ENCODE measurements at places on chromosomes 6 and 20.
A peak's percentile ranks its signal among the peaks of the same experiment; 100 is the strongest.

DNA sequence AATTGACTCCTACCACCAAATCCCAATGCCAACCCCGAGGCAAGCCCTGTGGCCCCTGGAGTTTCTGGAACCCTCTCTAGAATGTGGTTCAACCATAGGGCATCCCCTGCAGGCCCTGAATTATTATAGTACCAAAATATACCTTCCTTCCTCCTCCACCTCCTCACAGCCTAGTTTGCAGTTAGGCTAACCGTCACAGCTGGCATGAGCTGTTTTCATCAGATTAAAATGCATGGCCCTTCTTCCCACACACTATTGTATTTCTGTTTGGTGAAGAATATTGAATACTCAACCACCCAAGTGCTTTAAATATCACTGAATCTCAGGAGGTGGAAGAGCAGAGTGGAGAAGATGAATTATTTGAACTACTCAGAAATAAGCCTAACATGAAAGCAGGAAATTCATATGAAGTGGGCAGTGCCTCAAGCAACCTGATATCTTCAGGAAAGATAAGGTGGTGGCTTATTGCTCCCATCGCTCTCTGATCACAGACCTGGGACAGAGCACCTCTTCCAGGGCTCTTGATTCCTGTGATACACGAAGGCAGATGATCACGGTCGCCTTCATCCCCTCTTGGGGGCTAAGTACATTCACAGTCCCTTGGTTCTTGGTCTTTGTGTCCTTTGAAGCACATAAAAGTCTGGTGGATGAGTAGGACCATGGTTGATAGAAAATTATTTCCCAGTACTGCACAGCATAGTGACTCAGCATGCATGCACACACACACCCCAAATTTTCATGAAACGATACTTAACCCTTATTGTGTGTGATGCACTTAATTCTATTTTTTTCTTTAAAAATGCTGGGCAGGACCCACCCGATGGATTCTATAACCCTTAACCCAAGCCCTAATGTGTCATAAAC, 90.9 kb downstream of the PSMG4 start:
- DNase-seq: no peak

DNA sequence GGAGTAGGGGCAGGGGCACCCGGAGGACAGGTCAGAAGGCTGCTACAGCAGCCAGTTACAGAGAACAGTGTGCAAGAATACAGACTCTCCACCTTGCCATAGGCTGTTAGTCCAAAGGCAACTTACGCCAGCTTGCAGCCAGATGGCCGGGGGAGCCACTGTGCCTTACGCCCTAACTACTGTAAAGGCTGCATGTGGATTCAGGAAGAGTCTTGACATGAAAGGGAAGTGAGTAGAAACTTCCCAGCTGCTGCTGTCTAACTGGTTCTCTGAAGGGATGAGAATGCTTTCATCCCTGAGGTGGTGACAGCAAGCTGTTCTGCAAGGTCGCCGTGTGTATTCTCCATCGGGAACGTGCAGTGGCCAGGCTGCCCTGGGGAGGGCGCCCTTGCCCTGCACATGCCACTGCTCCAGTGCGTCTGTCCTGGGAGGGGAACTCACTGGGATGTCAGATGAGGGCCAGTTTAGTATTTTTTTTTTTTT, 46.1 kb downstream of the LYRM4 start:
- no peak for DNase-seq

DNA sequence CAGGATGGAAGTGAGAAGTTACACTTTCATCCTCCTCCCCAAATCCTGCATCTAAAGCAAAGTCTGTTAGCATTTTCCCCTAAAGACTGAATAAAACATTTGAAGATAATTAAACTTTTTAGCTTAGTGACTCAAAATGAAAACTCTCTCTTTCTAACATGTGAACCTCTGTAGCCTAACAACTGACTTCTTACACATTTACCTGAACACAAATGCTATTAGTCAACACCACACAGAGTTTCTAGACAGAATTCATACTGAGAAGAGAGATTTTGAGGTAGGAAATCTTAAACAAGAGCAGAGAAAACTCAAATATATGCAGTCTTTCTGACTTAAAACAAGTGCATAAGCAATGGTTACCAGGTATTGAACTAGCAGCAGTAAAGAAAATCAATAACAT, 149.9 kb upstream of the SMLR1 start:
- DNase-seq: no peak

DNA sequence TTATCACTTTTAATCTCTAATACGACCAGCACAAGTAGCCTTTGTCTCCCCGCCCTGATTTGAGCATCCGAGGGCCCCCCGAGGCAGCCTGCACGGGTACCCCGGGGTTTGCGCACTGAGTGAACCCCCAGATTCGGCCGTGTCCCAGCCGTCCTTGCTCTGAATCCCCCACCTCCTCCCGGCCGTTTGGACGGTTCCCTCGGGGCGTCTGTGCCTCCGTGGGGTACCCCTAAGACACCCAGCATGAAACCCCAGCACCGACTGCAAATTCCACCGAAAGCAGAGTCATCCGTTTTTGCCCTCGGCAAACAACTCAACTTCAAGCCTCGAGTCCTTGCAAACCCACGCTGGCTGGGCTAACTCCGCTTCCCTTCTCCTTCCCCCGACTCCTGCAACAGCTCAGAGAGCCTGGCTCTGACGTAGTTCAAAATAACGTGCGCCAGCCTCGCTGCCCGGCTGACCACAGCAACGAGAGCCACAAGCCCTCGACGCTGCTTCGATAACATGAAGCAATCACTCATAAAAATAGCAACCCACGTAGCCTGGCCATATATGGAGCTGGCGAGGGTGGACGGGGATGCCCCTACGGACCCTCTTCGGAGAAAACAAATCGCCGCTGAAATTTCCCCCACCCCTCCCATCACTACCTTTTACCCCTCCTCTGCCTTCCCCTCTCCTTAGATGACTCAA, 764 bp upstream of the SNAP25 start:
- no peak for DNase-seq

- DNase-seq: no peak
These were observed 183.6 kb downstream of the PRL start for GRCh38 chr6:22113026-22113766.

GRCh38 chr6:1504465-1504864, 105.2 kb upstream of the FOXC1 start:
- DNase-seq: no peak

GRCh38 chr20:5657190-5657875, 92.9 kb upstream of the SHLD1 start:
- no peak for DNase-seq

DNA sequence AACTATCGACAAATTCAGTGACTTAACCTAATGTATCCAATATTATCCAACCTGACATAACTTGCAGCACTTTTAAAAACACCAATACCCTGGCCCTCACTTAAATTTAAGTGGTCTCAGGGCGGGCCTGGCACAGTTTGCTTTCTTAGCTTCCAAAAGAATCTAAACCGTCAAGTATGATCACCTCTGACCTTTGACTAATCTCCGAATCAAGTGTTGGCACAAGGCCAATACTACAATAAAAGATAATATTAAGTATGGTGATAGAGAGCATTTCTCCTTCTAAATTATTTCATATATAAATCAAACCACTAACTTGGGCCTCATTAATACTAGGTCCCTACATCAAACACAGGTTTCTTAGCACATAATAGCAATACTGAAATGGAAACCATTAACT, 153.0 kb downstream of the PTPRK start:
- no peak for DNase-seq

- DNase-seq: no peak
These were observed 32.5 kb downstream of the SLC22A2 start for GRCh38 chr6:160226118-160226591.

GRCh38 chr20:25865715-25866656, 169.3 kb upstream of the ZNF337 start:
- DNase-seq: peak; percentile 48

DNA sequence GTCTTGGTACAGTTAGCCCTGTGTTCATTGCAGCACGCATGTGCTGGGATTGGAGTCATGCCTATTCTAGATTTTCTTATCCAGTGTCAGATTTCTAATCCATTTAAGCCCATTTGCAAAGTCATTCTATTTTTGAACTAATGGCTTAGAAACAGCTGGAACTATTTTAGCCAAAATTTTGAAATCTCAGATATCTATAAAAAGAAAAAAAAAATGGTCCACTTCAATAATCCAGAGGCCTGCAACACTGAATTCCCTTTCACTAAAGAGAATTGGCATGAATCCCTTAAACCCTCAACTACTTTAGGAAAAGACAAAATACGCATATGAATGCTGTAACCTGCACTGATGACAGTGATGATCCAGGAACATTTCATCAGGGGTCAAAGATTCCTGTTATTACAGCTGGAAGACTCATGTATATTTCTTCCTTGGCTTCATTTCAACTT, 1.5 kb downstream of the COL21A1 start:
- DNase-seq: no peak

DNA sequence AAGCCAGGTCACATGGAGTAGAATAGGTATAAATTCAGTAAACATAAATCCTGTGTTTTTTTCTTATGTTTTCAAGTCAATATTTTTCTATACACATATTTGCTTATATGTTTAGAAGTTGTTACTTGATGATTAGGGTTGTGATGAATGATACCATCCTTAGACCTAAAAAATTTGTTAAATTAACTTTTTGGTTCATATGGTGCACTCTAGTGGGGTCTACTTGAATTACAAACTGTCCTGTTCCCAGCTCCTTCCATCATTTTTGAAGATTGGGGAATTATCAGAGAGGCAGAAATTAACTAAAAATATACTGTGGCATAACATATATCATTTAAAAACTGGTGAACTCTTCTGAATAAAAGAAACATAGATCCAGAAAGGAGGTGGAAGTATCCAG, 48.3 kb upstream of the RIPPLY2 start:
- DNase-seq: no peak

DNA sequence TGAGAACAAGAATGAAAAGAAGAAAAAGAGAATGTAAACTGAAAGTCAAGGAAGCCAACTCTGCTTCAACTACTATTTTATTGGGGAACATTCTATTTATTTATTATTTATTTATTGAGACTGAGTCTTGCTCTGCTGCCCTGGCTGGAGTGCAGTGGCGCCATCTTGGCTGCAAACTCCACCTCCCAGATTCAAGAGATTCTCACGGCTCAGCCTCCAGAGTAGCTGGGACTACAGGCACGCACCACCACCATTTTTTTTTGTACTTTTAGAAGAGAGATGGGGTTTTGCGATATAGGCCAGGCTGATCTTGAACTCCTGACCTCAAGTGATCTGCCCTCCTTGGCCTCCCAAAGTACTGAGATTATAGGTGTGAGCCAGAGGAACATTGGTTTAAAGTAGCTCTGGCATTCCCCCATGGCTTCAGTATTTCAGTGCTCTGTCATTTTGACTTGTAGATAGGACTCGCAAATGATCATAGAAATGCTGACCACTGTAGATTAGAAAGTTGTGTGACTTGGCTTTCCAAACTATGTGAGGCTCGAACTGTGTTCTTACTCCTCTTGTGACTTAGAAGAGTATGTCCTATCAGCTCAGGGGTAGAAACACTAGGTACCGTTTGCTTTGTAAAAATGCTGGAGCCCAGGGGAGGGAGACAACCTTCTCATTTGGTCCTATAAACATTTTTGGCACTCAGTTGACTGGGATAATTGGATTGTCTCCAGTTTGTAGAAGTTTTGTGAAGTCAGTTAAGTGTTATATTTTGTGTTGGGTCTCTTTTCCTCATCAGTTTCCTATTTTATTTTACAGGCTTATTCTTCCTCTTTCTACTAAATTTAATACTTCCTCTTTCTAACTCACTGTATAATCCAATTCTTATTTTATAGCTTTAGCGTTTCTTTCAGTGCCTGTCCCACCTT, 544.9 kb upstream of the CITED2 start:
- no peak for DNase-seq

DNA sequence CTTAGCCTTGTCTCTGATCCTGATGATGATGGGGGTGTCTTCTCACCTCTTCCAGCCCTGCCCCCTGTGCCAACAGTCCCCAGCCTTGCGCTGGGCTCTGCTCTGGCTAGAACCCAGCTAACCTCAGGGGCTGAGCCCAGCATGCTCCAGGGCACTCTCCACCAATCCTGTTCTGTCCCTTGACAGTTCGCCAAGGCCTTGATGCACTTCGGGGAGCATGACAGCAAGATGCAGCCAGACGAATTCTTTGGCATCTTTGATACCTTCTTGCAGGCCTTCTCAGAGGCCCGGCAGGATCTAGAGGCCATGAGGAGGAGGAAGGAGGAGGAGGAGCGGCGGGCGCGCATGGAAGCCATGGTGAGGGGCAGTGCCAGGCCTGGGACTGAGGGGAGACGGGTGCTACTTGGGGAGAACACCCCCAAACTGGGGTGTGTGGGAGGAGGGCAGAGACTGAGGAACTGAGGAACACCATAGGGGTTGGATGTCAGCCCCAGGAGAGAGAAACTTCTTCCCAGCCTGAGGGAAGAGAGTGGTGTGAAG, 33.1 kb downstream of the MOCS1 start:
- no peak for DNase-seq

DNA sequence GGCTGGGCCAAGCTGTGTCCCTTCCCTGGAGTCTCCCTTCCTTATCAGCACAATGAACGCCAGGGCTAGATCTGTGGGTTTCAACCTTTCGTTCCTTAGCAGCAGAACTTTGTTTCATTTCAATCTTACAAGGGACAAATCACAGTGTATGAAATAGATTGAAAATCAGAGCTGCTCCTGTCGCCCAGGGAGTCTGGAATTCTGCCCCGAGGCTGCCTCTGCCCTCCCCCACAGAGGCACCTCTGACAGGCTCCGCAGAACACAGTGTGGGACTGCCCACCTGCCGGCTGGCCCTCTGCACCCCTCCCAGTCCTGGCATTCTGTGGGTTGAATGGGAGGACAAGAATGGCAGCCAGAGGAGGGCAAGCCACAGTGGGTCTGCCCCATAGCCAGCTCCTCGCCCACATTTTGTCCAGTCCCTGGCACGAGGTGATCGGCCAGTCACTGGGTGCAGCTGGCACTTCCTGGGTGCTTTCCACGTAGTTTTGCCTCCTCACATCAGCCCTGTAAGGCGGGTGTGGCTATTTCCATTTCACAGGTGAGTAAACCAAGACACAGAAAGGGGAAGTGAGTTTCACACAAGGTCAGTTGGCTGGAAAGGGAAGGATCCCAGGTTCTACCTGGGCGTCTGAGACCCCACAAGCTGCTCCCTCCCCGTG, 26.1 kb downstream of the MANBAL start:
- DNase-seq: no peak

DNA sequence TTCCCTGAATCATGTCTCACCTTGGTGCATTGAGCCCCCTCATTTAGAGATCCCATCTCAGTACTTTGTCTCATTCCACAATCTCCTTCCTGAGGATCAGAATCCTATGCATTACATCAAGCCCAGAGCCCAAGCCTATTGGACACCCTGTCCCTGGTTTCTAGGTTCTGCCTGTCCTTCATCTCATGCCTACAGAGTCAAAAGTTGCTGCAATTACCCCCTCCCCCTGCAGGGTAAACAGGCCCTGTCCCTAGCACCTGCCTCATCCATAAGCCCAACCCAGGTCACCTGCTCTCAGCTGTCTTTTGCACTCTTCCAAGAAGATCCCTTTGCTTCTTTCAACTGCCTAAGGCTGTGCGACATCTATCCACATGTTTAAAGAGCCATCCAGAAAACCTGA, 93.9 kb downstream of the SPTLC3 start:
- no peak for DNase-seq

DNA sequence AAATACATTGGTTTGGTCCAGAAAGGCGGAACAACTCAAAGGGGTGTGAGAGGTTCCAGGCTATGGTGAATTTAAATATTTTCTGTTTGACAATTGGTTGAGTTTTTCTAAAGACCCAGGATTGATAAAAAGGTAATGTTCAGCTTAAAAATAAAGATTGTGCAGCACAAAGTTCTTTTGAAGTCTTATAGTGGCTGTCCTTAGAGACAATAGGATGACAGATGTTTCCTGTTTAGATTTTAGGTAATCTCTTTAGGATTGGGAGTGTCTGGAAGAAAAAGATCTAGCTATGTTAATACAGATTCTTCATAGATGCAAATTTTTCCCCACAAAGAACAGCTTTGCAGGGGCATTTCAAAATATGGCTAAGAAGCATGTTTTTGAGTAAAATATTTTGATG, 119.7 kb downstream of the GRIK2 start:
- DNase-seq: no peak

All from activated naive CD8-positive, alpha-beta T cell treated with anti-CD3 and anti-CD28 coated beads, Interleukin-2, amount 50 U/mL, for 16 hours (primary cell).